Activated CD4-positive, alpha-beta T cell treated with anti-CD3 and anti-CD28 coated beads, Interleukin-2, amount 50 U/mL, for 4 hours (primary cell): ENCODE measurements at places on chromosomes 3 and 15.

- DNase-seq: no peak
Measured at GRCh38 chr3:186169379-186169778, 60.5 kb upstream of the ETV5 start.

DNA sequence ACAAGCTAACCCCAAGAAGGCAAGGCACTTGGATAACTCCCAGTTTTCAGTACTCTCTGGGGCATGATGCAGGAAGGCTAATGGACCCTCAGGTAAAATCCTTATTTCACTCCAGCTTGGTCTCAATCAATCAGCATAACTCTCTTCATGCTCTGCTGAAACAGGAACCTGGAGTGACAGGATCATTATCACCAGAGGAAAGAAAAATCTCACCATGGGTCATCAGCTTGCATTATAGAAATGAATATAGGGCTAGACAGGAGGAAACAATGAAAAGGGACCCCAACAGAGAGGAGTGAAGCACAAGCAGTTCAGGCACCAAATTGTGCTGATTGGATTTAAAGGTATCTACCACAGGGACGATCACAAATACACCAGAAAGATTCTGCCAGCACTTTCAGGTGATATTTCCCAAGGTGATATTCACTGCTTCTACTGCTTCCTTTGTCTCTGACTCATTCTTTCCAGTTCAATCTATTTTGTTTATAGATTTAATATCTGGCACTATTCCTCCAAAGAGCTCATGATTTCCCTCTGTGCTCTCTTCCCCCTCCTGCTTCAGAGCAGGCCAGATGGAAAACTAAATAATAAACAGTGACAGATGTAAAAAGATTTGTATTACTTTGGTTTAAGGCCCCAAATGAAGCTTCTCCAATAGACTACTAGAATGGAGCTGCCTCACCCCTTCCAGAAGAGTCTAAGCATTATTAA lies 22.9 kb upstream of the THUMPD3 start:
- no peak for DNase-seq

DNA sequence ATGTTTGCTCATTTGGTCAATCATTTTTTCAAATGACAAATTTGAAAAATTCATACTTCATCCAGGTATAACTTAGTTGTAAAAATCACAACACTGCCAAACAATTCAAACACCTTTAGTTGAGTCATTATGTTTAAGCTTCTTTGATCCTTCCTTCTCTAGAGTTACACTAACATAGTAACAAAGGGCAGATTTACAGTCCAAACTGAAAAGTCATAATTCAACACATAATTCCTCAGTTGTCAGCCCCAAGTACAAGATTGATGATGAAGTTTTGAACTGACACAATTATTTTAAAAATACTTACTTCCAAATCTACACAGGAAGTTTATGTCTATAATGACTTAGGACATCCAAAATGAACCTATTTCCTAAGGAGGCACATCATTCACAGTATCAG lies 264.1 kb downstream of the LSAMP start:
- no peak for DNase-seq

GRCh38 chr15:90184786-90185704 lies 16.1 kb upstream of the SEMA4B start:
- peak; percentile 26 for DNase-seq

DNA sequence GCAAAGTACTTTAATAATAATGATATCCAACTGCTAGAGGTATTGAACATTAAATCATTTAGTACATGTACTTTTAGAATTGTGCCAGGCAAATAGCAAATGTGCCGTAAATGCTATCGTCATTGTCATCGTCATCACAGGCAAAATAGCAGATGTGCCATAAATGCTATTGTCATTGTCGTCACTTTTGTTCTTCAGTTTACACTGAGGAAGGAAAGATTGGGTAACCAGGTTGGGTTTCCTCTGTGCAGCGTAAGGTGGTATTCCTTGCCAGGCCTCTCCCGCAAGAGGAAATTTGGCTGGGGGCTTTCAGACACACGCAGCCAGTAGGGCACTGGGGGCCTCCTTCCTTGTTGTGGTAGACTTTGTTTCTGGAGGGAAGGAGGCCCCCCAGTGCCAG lies 26.4 kb downstream of the ABHD17C start:
- DNase-seq: no peak

GRCh38 chr15:101063212-101063611 lies 144.1 kb downstream of the LRRK1 start:
- no peak for DNase-seq

GRCh38 chr3:8499181-8499611 lies 2.4 kb upstream of the LMCD1 start:
- DNase-seq: no peak

- no peak for DNase-seq
Measured at GRCh38 chr15:78209646-78210348, 24.6 kb downstream of the ACSBG1 start.

DNA sequence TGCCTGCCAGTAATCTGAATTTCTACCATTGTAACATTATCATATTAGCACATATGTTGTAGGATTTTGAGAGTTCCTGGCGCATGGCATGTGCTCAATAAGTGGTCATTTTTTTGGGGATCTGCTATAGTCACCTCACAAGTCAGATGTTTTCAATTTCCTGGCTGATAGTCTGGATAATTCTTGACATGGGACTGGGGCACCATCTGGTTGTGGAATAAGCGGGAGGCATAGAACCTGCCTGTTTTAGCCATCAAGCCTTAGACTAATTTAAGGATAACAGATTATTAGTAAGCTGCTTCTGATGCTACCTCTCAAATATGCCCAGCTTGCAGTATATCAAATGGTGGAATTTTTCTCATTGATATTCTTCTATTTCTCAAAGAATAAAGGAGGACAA lies 39.1 kb downstream of the GASK1A start:
- DNase-seq: no peak

DNA sequence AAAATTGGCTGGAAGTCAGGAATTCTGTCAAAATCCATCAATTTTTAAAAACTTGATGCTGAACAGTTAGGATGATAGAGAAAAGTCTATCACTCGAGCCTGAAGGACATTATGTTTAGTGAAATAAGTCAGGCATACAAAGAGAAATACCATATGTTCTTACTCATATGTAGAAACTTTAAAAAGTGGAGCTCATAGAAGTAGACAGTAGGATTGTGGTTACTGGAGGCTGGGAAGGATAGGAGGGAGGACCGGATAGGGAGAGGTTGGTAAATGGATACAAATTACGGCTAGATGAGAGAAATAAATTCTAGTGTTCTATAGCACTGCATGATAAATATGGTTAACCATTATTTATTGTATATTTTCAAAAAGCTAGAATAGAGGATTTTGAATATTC lies 389.5 kb upstream of the RASGRP1 start:
- no peak for DNase-seq

DNA sequence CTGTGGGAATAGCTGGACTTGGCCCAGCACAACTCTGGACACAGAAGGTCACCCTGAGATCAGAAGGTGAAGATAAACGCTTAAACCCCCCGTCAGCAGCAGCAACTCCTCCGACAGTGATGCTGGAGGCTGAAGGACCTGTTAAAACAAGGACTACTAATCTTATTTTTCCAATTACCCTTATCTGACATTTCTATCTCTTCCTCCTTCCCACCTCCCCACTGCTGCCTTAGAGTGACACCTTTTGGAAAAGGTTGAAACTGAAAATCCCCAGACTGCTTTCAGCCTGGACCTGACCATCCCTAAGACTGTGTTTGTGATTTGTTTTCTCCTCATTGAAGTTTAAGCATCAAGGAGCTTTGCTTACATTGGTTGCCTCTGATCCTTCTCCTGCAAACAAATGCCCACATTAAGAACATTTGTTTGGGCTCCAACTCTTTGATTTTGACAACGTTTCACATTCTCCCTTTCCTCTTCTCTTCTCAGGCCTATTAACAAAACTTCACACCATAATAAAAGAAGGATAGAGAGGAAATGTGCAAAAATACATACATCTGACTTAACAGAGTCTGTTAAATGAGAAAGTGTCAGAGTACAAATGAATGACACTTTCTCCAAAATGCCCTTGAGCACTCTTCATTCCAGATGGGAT lies 410.6 kb upstream of the WNT5A start:
- DNase-seq: no peak

DNA sequence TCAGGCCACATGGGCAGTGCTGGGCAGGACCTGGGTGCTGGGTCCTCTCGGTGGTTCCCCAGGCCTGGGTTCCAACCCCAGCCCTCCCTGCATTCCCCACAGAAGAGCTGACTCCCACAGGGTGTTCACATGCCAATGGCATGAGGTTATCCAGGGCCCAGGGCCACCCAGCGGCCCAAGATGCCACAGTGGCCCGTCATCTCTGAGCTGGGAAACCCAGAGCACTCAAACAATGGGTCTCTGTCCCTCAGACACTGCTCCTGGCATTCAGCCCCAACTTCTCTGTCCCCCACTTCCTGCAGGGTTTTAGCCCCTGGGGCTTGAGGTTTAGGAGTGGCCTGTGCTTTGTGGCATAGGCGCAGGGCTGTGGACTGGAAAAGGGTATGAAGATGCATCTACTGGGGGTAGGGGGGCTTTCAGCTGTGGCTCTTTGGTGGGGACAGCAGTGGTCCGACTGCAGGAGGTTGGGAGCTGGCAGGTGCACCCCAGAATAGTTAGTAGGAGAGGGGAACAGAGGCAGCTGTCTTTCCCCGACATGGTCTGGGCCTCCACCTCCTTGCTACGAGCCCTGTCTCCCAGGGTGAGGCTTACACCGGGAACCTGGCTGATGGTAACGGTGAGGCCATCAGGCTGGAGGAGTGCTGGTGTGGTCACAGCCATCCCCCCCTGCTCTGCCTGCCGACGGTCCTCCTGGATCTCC lies 1.7 kb downstream of the CCDC9B start:
- DNase-seq: no peak

- DNase-seq: no peak
Measured at GRCh38 chr3:71509066-71509465, 74.5 kb downstream of the FOXP1 start.

DNA sequence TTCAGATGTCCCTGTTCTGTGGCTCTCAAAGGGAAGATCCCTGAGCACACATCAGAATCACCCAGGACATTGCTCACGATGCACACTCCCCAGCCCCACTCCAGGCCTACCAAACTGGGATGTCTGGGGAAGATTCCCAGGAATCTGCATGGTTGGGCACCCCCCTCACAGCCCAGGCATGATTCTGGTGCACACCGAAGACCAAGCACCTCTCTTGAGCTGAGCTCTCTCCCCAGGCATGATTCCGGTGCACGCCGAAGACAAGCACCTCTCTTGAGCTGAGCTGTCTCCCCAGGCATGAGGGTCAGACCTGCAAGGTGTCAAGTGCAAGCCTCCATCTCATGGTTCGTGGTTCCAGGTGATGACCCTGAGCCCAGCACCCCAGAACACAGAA lies 112.2 kb upstream of the MEF2A start:
- DNase-seq: no peak

GRCh38 chr3:61903931-61904657 lies 342.7 kb downstream of the PTPRG start:
- DNase-seq: no peak

DNA sequence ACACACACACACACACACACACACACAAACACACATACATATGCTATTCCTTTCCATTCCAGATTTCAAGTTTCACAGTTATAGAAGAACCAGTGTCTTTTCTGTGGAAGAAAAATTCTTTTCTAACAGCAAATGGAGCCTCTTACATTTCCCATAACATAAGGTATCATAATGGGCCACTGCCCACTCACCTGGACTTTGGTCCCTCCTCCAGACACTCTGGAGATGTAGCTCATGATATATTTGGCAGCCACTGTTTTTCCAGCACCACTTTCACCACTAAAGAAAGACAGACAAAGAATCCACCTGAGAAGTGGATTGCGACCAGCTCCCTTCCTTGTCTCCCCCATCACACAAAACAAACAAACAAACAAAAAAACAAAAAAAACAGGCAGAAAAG lies 29.8 kb downstream of the LDHAL6B start:
- no peak for DNase-seq

- DNase-seq: no peak
Measured at GRCh38 chr15:73751899-73752805, 999 bp downstream of the INSYN1 start.

GRCh38 chr3:93855401-93855800 lies 118.3 kb downstream of the PROS1 start:
- DNase-seq: no peak

GRCh38 chr3:116316771-116317170 lies 128.5 kb downstream of the LSAMP start:
- no peak for DNase-seq

DNA sequence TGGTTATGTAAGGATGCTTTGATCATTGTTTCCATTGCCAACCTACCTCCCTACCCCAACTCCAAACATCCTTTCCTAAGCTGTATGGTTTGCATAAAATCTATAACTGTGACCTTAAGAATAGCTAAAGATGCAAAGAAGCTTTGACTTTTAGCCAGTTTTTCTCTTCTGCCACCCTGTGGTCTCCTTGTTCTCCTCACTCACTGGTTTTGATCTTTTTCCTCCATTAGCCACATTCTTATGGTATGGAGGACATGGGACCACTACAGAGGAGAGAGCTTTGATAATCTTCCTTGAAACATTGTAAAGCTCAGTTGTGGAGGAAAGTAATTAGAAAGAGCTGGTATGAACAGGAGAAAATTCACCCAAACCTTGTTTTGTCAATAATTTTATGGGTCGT lies 115.9 kb downstream of the NEK11 start:
- no peak for DNase-seq

DNA sequence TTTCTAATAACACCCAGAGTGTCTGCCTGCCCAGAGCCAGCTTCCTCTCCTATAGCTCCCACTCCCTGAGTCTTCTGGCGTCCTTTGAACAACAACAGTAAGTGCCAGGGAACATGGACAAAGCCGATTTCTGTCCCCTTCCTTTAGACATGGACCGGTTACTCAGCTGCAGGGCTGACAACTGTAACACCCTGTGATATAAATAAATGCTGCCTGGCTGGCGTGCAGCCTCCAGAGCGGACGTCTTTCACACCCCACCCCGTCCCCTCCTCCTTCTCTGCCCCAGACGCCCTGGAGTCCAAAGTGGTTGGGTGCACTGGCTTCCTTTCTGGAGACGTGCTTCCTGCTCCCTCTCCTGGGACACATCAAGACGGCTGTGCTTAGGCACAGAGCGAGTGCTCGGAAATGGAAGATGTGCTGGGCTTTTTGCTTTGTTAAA lies 281.9 kb upstream of the LRRFIP2 start:
- no peak for DNase-seq

- no peak for DNase-seq
Measured at GRCh38 chr15:88615303-88616107, 5.6 kb upstream of the AEN start.

- no peak for DNase-seq
Measured at GRCh38 chr3:172520301-172520831, 2.9 kb downstream of the TNFSF10 start.

DNA sequence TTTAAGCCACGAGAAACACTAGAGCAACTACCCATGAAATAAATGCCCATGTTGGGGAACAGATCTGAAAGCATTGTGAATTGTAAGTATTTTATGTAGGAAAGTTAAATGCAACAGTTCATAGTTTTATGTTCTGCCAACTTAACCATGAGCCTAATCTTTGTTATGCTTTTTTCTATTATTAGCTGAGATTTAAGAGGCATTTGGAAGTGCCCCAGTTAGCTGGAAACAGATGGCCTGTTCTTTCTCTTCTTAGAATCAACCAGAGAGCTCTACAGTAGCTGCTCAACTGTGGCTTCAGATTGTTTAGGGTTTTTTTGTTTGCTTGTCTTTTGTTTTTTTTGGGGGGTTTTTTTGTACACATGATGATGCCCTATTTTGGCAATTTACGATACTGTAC lies 284.4 kb downstream of the KCNH8 start:
- no peak for DNase-seq
